GM12878 (cell line): ENCODE measurements at places on chromosomes 3 and 15. TPM values are rescaled to one million over a fixed set of nuclear protein-coding genes. Genes with fewer than 3 reads are reported as not detected.

- DNase-seq: no peak
Measured at GRCh38 chr3:81439108-81439507, 322.3 kb downstream of the GBE1 start.

DNA sequence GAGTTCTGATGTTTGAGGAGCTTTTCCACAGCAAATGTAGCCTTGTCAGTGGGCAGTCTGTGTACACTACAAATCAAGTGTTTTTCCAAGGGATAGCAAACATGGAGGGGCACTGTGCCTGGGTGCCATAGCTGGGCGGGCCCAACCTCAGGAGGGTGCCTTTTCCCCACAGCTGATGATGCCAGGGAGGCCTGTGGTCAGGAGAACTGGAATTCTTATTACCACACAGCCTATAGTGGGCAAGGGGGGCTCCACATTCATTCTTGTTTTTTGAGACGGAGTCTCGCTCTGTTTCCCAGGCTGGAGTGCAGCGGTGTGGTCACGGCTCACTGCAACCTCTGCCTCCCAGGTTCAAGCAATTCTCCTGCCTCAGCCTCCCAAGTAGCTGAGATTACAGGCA is 41.8 kb downstream of the SYNM start:
- DNase-seq: no peak

- DNase-seq: no peak
Measured at GRCh38 chr3:179269152-179269707, 18.3 kb upstream of the KCNMB3 start.

DNA sequence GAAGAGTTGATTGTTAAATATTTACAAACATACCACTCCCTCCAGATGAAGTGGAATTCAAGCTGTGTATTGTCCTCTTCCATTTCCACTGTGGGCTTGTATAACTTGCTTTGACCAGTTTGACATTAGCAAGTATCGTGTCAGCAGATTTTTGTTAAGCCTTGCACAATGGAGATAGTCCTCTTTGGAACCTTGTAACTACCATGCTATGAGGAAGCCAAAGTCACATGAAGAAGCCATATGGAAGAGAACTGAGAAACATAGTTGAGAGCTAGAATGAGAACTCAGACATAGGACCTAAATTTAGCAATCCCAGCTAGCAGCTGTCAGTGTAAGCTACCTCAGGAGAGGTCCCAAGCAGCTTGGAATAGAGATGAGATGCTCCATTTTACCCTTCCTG is 889.2 kb downstream of the PDCD6IP start:
- DNase-seq: no peak

Gene THOC7
- total RNA-seq: 100 and 101 TPM in 2 replicates

DNA sequence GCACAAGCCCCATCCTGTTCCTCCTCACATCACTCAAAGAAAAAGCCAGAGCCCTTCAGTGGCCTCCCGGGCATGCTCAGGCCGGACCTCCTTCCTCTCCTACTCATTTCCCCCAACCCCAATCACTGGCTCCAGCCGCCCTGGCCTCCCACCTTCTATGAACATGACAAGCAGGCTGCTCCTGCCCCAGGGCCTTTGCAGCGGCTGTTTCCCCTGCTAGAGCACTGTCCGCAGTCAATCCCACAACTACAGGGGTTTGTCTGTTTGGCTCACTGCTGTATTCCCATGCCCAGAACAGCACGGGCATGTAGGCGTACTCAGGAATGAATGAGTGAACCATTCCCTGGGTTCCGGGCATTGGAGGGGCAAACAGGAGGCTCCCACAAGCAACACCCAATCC is 139.8 kb upstream of the PRR20G start:
- no peak for DNase-seq

- DNase-seq: no peak
Measured at GRCh38 chr3:159130108-159130507, 328.3 kb downstream of the MFSD1 start.

- no peak for DNase-seq
Measured at GRCh38 chr3:123297627-123297899, 95.8 kb downstream of the SEC22A start.

DNA sequence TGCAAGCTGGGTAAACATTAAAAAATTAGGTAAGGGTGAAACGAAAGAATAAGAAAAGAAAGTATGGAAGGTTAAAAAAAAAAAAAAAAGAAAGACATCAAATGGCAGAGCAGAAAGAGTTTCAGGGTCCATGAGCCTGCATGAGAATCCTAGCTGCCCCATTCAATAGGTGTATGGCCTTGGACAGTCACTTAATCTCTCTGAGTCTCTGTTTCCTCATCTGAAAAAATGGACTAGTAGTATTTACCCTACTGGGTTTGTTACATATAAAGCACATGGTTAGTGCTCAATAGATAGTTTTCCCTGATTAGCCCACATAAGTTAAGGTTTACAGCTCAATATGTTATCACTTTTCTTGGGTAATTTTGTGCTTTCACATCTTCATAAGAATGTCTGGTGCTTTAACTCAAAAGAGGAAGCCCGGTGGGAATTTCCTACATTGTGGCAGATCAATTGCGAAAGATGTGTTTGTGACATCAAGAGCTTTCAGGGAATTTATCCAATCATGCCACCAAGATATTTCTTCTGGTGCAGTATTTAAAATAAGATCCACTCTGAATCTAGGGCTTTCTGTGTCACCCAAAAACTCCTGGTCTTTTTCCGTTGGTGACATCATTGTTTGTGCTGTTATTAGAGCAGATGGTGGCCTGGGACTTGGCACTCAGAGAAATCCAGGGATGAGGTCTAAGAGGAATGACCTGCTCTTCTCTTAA is 57.2 kb upstream of the UBE2E1 start:
- no peak for DNase-seq

Gene ARGFX
- total RNA-seq: not detected in 2 replicates
